ENCODE measurements at places on chromosomes 1 and 21.

DNA sequence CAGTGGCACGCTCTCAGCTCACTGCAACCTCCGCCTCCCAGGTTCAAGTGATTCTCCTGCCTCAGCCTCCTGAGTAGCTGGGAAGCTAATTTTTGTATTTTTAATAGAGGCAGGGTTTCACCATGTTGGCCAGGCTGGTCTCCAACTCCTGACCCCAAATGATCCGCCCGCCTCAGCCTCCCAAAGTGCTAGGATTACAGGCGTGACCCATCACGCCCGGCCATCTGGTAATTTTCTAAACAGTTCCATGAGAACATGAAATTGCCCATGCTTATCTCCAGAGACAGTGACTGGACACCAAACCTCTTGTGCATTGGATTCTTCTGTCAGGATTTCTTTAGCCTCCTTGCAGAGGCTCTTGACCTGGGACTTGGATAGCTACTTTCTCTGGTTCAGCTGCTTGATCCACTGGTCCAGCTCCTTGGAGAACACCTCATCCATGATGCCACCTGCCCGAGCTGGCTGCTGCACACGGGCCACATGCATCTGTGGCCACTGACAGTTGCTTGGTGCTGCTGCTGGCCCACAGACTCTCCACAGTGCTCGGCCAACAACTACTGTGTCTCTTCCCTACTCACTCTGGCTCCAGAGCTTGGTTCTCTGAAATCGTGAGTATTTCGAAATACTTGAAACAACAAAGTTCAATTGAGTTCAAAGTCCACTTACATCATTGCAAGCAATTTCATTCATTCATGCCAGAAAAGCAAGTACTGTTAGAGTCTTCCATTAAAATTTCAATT is 40.0 kb upstream of the CTPS1 start:
- no peak for DNase-seq

GRCh38 chr1:89483010-89483756 is 41.4 kb upstream of the LRRC8B start:
- peak; percentile 57 for DNase-seq

- no peak for DNase-seq
Observed at GRCh38 chr1:42928859-42929258, 29.8 kb downstream of the SLC2A1 start.

DNA sequence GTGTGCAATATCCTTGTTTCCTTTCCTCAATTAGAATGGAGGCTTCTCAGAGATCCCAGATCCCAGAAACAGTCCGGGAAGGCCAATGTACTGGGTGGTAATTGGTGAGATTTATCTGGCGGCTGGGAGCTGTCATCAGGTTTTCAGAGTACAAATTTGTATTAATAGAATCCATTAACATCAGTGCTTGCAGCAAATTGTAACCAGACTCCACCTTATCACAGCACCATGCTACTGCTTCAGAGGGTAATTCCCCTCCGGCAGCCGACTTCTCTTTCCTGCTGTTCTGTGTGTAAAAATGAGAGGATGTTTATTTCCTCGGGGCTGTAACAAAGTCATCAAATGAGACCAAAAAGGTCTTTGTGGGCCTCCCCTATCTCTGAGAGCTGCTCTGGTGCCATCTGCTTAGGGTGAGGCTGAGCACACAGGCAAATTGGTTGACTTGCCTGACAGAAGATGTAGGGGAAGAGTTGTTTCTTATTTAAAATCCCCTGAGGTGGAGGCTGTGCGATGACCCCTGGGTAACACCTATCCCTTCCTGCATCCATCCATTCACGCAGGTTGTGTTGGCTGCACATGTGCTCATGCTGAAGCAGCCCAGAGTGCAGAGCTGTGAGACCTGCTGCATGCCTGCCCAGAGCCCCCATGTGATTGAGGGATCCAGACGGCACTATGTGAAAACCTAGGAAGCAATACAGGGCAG is 19.2 kb downstream of the NFASC start:
- DNase-seq = no peak

Measured in hematopoietic multipotent progenitor cell treated with erythropoietin and hydrocortisone succinate and interleukin-3 and kit ligand, for 17 days (in vitro differentiated cells).